H1 (cell line): ENCODE measurements at places on chromosomes 6 and 20. TPM values are rescaled to one million over a fixed set of nuclear protein-coding genes. Genes with fewer than 3 reads are reported as not detected.

DNA sequence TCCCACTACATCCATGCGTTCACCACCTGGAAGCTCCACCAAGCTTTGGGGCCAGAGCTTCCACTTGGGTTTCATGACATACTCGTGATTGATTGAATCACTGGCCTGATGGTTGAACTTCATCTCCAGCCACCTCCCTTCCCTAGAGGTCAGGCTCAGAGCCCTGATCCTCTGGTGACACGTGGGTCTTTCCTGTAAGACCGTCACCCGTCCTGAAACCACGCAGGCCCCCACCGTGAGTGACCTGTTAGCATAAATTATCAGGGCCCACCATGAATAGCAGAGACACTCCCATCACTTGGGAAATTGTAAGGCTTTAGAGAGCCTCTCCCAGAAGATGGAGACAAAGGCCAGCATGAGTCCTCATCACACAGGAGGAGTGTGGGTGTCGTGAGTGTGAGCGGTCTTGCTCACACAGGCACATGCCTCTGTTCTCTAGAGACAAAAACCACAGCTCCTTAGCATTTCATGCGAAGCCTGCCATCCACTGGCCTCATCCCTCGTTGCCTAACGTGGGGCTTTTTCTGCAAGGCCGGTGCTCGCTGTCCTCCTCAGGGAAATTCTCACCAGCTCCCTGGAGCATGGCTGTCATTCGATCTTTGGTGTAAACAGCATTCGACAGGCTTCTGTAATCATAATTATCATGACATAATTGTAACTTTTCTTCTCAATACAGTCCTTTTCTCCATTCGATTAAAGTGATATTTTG lies 65.1 kb upstream of the DUSP22 start:
- no peaks in the 10 kb centered on the region for H3K27me3 ChIP-seq
- DNase-seq = no peak
- H3K27ac ChIP-seq = no peak overlapping the region
- no peak overlapping the region for H3K4me3 ChIP-seq
- peaks cover 5% of the 10 kb centered on the region for H3K4me1 ChIP-seq

DNA sequence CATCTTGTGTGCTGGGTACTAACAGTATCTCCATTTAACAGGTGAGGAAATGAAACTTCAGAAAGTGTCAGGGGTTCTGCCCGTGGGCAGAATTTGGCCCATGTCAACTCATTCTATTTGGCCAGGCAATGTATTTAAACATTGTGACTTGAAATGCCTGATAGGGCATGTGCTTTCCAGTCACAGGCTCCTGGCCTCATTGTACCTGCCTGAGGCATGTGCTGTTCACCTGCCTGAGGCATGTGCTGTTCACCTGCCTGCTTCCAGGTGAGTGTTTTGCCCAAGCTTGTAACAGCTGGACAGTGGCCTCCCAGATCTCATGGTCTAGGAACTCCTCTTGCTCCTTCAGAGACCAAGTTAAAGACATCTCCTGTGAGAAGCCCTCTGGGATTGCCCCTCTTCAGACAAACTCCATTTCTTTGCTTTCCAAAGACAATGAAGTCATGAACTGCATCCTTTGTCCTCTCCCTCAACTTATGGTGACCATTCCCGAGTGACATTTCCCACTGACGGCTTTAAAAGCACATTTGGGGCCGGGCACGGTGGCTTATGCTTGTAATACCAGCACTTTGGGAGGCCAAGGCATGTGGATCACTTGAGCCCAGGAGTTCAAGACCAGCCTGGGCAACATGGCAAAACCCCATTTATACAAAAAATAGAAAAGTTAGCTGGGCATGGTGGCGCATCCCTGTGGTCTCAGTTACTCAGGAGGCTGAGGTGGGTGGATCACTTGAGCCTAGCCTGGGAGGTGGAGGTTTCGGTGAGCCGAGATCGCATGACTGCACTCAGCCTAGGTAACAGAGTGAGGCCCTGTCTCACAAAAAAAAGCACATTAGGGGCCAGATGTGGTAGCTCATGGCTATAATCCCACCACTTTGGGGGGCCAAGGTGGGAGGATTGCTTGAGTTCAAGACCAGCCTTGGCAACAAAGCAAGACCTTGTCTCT lies 48.7 kb downstream of the BCAS4 start:
- H3K27ac ChIP-seq = no peak overlapping the region
- peaks cover 2% of the 10 kb centered on the region; the same call in 1 of the 2 replicates for H3K4me1 ChIP-seq
- H3K4me3 ChIP-seq = no peak overlapping the region
- no peaks in the 10 kb centered on the region for H3K36me3 ChIP-seq
- no peak for DNase-seq

DNA sequence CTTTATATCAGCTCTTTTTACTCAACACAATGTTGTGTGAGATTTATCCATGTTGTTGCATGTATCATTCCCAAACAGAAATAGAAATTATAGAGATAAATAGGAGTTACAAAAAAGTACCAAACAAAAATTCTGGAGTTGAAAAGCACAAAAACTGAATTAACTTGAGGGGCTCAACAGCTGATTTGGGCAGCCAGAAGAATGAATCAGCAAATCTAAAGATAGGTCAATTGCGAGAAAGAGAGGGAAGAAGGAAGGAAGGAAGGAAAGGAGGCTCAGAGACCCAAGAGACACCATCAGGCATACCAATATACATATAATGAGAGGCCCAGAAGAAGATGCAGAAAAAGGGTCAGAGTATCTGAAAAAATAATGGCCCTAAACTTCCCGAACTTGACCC lies 98.9 kb downstream of the ATG5 start:
- H3K36me3 ChIP-seq = peaks cover 3% of the 10 kb centered on the region; the same call in 1 of the 2 replicates
- no peak overlapping the region for H3K27ac ChIP-seq
- no peak overlapping the region for H3K4me3 ChIP-seq
- no peak for DNase-seq

Gene HCK
- polyA plus RNA-seq = 4.3 and 4.4 TPM in 2 replicates

- no peak overlapping the region for H3K4me3 ChIP-seq
- DNase-seq = no peak
- H3K36me3 ChIP-seq = no peaks in the 10 kb centered on the region
- no peak overlapping the region for H3K27ac ChIP-seq
- H3K27me3 ChIP-seq = no peaks in the 10 kb centered on the region
Observed at GRCh38 chr6:85747666-85748065, 105.0 kb upstream of the SYNCRIP start.

Gene TPX2
- 36.5 and 43.6 TPM in 2 replicates for polyA plus RNA-seq

- no peak overlapping the region for H3K4me3 ChIP-seq
- no peak for DNase-seq
- H3K36me3 ChIP-seq = no peaks in the 10 kb centered on the region
- no peaks in the 10 kb centered on the region for H3K4me1 ChIP-seq
Observed at GRCh38 chr20:10897336-10897735, 223.5 kb upstream of the JAG1 start.

Gene CCNC
- polyA plus RNA-seq = 20.1 and 45.4 TPM in 2 replicates

DNA sequence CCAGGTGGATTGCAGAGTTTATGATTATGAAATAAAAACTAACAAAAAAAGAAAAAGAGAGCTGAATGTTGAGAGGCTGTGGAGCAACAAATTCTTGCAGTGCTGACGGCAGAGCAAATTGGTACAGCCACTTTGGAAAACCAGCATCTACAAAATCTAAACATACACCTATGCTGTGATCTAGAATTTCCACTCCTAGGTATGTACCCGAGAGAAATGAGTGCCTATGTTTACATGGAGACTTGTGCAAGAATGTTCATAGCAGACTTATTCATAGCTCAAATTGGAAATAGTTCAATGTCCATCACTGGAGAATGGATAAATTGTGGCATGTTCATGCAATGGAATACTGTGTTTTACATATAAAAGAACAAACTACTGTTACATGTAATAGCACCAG lies 3.0 kb upstream of the BLCAP start:
- H3K4me3 ChIP-seq = no peak overlapping the region
- no peak overlapping the region for H3K27ac ChIP-seq
- no peaks in the 10 kb centered on the region for H3K27me3 ChIP-seq
- H3K36me3 ChIP-seq = no peaks in the 10 kb centered on the region
- DNase-seq = no peak
